ENCODE measurements at places on chromosomes 13 and 19.

DNA sequence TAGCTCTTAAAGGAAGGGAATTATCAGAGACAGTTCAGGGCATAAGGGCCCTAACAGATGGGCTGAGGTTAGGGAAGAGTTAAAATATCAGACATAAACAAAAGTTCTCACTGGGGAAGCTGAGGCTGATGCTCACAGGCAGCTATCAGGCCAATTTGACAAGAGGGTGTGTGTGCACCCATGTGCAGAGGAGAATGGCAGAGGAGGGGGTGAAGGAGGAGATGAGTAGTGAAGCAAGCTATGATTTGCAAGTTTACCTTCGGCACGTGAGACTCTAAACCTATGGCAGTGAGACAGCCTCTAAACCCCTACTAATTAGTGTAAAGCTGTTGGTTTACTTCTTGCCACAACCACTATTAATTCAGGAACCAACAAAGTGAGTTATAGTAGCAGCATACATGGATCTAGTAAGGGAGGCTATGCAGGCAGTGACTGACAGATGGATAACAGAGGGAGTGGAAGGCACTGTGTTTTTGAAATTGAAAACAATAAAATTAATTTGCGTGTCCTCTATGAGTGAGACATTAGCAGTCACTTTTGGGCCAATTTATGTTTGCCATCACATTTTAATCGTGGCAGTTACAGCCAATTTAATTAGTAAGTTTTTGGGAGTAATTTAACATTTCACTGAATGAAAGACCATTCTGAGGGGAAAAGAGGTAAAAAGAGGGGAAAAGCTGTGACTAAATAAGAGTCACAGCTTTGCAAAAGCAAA, 99.6 kb upstream of the HTR2A start:
- no peak for DNase-seq

- DNase-seq: no peak
Measured at GRCh38 chr19:33471111-33471996, 50.2 kb downstream of the PEPD start.

GRCh38 chr13:20435616-20436368, 89.9 kb downstream of the CRYL1 start:
- peak; percentile 32 for DNase-seq

DNA sequence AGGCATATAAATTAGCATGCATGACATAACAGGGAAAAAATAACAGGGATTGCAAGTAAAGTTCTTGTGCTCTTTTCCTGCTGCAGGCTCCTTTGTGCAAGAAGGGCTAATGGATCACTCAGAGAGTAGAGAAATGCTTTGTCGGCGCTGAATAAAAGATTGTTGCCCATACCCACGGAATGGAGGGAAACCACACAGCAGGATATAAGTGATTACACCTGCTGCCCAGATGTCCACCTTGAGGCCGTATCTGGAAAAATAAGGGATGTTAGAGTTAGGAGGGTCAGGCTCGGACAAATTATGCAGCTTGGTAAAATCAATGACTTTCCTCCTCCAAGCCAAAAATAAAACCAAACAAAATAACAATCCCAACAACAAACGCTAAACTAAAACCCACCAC, 322.3 kb downstream of the DCLK1 start:
- no peak for DNase-seq

- DNase-seq: no peak
Measured at GRCh38 chr19:33947265-33947964, 150.7 kb downstream of the KCTD15 start.

- no peak for DNase-seq
Measured at GRCh38 chr19:7868326-7868670, 5.9 kb downstream of the PRR36 start.

GRCh38 chr19:33631609-33631973, 9.8 kb downstream of the CHST8 start:
- no peak for DNase-seq

DNA sequence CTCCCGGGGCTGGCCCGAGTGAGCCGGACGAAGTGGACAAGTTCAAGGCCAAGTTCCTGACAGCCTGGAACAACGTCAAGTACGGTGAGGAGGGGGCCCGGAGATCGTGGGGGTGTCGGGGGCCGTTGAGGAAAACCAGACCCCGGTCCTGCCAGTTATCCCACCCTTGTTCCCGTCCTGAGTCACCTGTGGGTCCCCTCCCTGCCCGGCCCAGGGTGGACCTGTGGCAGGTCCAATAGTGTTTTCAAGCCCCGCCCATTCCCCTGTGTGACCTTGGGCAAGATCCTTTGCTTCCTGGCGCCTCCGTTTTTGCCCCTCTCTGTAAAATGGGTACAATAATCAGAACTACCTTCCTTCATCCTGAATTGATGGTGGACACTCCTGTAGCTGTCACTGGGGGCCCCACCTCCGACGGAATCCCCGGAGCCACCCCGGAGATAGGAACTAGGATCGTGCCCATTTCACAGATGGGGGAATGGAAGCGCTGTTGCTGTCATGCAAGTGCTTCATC, 593 bp downstream of the ATG4D start:
- no peak for DNase-seq

GRCh38 chr13:28045861-28046260, 54.5 kb downstream of the FLT3 start:
- DNase-seq: no peak

DNA sequence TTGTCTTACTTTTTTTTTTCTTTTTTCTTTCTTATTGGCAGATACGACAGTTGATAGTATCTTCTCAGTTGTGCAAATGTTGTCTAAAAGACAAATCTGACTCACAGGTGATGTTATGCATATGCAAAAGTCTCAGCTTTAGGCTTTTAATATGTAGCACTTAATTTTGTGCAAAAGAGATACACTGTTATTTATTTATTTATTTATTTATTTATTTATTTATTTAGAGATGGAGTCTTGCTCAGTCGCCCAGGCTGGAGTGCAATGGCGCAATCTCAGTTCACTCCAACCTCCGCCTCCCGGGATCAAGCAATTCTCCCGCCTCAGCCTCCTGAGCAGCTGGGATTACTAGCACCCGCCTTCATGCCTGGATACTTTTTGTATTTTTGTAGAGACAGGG, 383.9 kb upstream of the PCDH9 start:
- no peak for DNase-seq

- no peak for DNase-seq
Measured at GRCh38 chr13:85557691-85558467, 241.3 kb downstream of the SLITRK6 start.

DNA sequence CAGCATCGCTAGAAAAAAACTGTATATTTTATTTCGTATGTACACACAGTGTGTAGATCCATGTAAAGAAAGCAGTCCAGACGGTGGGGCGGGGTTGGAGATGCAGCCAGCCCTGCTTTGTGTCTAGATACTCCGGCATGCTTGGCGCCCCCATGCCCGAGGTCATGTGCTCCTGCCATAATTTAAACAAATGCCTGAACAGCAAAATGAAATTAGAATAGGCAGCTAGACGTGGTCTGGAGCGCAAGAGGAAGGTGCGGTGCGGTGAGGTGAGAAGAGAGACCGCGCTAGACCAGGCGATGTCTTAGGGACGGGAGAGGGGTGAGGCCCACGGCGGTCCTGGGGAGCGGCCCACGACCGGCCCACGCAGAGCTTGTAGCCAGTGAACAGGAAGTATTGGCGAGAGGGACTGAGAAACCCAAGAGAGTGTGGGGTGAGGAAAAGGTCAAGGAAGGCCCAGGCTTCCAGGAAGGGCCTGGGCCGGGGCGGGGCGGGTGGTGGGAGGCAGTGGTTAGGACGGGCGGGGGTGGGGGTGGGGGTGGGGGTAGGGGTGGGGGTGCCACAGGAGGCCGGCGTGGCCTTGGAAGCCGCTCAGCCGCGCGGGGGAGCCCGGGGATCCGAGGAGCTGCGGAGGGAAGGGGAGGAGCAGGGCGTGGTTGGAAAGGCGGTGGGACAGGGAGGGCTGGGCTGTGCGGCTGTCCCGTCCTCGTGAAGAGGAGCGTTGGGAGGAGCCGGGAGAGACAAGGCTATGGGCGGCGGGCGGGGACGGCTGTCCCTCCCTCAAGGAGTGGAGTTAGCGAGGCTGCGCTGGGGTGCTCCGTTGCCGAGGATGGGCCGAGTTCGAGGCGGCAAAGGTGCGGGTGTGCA, 254.7 kb upstream of the SGCG start:
- DNase-seq: peak; percentile 84

DNA sequence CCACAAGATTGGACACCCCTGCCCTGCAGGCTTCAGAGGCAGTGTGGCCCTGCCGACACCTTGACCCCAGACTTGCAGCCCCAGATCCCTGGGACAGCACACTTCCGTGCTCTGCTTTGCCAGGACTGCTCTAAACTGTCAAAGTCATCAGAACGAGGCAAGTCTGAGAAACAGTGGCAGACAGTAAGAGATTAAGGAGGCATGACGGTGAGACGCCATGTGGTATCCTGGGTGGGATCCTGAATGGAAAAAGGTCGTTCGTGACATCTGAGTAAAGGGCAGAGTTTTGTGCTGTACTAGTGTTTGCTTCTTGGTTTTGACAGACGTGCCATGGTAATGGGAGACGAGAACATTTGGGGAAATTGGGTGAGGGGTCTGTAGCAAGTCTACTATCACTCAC, 13.8 kb downstream of the ZNF579 start:
- DNase-seq: no peak

- peak; percentile 17 for DNase-seq
Measured at GRCh38 chr13:106100171-106100919, 435.1 kb downstream of the EFNB2 start.
